NCI-H1048 (cell line): ENCODE measurements at places on chromosomes 11 and 22.

GRCh38 chr11:119180729-119181676, 4.3 kb upstream of the NHERF4 start:
- no peak for DNase-seq

GRCh38 chr11:108647701-108648527, 17.0 kb upstream of the DDX10 start:
- peak; percentile 43 for DNase-seq

- DNase-seq, result no peak
Measured at GRCh38 chr11:114031967-114032320, 27.6 kb upstream of the ZBTB16 start.

DNA sequence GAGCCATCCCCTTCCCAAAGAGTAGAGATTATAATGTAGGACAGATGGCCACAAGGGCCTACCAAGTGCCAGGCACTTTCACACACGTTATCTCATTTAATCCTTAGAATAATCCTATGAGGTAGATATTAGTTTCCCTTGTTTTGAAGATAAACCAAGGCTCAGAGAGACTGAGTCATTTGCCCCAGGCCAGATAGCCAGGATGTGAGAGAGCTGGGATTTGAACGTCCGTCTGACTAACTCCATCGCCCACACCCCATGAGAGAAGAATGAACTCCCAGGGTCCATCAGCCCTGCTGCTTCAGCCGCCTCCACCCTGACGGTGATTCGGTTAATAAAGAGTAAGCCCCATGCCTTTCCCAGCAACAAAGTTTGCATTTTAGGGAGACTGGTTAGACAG, 10.7 kb downstream of the PRG3 start:
- DNase-seq, result no peak

- DNase-seq, result no peak
Measured at GRCh38 chr22:29206372-29207242, 911 bp downstream of the EMID1 start.
